Fibroblast of lung (primary cell): ENCODE measurements at places on chromosomes 5 and 9. TPM values are rescaled to one million over a fixed set of nuclear protein-coding genes. Genes with fewer than 3 reads are reported as not detected.

- no peak for DNase-seq
Observed at GRCh38 chr9:5994493-5994892, 20.9 kb downstream of the RANBP6 start.

DNA sequence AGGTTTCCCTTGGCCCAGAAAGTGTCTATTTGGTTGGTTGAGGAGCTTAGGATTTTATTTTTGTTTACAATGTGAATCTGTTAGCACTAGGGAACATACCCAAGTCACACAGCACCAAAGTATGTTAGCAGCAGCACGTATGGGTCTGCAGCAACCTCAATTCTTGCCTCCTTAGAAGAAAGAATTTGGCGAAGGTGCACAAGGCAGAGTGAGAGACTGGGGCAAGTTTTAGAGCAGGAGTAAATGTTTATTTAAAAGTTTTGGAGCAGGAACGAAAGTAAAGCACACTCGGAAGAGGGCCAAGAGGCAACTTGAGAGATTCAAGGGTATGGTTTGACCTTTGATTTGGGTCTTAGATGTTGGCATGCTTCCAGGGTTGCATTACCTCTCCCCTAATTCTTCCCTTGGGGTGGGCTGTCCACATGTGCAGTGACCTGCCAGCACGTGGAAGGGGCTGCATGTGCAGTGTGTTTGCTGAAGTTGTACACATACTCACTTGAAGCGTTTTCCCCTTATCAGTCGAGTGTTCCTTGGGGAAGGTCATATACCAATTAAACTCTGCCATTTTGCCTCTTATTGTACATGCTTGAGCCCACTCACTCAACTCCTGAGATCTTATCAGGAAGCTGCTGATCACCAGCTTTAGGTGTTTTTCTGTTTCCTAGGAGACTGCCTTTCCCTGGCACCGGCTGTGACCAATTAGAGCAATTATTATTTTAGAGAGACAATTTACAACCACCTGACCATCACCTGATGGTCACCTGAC, 64.9 kb upstream of the SHC3 start:
- DNase-seq = no peak

The NIPAL4 gene
- polyA plus RNA-seq = 0.06 and 0.07 TPM in 2 replicates

DNA sequence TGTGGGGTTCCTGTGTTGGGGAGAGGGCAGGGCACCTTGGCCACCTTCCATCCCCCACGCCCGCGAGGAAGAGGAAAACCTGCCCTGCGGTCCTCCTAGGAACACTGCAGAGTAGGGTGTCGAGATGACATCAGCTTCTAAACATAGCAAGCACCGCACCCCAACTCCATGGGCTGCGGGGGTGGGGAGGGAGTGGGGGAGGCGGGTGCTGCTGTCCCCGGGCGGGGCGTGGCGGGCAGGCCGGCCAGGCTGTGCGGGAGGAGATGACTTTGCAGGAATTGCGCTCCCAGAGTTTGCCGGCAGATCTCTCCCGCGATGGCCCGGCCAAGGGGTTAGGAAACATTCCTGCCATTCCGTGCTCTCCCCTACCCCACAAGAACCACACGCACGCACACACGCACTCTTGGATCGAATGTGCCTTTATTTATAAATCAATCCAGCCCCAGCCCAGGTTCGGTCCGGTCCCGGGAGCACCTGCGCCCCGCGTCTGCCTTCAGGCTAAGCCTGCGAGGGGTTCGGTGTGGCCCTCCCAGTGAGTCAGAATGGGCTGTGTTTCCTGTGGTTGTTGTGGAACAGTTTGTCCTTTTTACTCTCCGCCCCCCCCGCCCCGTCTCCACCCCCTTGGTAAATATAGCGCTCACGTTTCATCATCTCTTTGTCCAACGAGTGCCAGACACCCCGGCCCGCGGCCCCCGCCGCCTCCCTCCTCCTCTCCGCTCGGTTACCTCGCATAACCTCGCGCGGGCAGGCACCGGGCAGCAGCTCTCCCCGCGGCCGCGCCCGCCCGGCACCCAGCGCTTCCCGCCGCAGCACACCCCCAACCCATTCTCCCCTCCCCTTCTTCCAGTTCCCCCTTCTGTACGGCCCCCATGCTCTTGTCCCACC, 5.3 kb upstream of the KLF9 start:
- DNase-seq = peak; percentile 95

The CD72 gene
- polyA plus RNA-seq = 0.64 and 1.00 TPM in 2 replicates

- DNase-seq = no peak
Observed at GRCh38 chr5:59177644-59178043, 594.8 kb downstream of the RAB3C start.

The RNF38 gene
- 18.4 and 18.8 TPM in 2 replicates for polyA plus RNA-seq

DNA sequence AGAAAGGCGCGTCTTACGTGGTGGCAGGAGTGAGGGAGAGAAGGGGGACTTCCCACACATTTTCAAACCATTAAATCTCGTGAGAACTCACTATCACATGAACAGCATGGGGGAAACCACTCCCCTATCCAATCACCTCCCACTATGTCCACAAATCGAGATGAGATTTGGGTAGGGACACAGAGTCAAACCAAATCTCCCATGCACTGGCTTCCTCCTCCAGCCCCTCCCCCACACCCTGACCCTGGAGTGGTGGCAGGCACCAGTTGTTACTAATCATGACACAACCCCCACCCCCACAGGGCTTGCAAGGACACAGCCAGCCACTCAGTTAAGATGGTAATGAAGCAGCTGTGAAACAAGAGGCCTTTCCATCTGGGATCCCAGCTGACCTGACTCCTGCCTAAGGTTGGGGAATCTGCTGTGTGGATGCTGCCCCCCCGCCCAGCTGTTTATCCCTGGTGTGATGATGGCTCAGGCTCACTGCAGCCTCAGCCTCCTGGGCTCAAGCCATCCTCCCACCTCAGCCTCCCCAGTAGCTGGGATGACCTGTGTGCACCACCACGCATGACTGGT, 57.1 kb upstream of the FUBP3 start:
- no peak for DNase-seq

The PCDHAC1 gene
- 0.01 and 0.14 TPM in 2 replicates for polyA plus RNA-seq

- DNase-seq = peak; percentile 46
Observed at GRCh38 chr5:88944751-88945531, 62.0 kb upstream of the MEF2C start.

- no peak for DNase-seq
Observed at GRCh38 chr5:59756373-59757035, 137.0 kb downstream of the PDE4D start.

DNA sequence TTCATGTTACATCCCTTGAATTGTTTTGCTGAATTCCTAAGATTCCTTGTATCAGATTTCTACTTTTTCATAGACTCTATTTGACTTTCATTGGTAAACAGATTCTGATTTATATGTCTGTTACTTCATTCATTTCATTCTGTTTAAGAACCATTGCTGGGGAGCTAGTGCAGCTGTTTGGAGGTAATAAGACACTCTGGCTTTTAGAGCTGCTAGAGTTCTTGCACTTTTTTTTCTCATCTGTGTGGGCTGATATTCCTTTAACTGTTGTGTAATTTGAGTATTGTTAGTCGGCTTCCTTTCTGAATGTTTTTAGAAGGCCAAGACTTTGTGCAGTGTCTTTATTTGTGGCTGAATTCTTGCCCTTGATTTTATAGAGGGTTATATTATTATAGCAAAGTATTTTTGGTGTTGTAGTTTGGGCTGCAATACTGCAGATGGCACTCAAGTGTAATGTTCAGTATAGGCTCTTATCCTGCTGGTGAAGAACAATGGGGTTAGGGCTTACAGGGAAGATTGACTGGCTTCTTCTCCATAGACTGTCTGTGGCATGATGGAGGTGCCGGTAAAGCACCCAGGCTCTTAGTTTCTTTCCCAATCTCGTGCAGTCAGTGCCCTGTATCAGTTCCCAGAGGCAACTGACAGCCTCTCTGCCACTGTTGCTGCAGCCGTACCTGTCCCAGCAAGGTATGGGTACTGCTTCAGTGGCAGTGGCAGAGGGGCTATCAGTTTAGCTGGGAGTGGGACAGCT, 162.2 kb downstream of the OXCT1 start:
- peak; percentile 78 for DNase-seq

The AJM1 gene
- polyA plus RNA-seq = 0.15 and 0.19 TPM in 2 replicates

GRCh38 chr9:27925815-27926214, 352.5 kb upstream of the C9orf72 start:
- no peak for DNase-seq

DNA sequence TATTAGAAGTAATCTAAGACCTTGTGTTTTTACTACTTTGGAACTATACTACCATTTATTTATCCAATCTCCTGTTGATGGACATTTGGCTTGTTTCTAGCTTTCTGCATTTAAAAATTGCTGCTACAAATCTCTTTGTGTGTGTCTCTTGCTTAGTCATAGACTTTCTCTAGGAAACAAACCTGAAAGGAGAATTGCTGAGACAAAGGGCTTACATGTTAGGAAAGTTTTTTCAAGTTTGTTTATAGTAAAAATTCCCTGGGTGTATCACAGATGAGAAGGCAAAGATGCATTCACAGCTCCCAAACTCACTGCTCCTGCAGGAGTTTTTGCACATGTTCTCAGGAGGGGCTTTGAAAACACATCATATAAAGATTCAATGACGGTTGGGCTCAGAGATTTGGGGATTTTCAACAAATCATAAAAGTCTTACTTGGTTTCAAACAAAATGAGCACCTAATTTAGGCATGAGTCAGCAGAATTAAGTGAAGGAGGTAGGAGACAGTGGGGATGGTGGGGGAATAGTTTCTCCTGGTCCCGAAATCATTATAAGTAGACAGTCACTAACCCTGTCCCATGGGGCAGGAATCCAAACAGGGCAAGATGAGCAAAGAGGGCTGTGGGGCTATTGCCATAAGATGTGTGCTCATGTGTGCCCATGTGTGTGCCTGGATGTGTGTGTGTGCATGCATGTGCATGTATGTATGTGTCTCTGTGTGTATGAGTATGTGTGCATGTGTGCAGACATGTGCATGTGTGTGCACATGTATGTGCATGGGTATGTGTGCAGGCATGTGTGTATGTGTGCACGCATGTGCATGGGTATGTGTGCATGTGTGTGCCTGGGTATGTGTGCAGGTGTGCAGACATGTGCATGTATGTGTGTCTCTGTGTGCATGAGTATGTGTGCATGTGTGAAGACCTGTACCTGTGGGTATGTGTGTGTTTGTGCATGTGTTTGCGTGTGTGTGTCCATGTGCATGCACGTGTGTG, 43.4 kb upstream of the S1PR3 start:
- DNase-seq = peak; percentile 63

DNA sequence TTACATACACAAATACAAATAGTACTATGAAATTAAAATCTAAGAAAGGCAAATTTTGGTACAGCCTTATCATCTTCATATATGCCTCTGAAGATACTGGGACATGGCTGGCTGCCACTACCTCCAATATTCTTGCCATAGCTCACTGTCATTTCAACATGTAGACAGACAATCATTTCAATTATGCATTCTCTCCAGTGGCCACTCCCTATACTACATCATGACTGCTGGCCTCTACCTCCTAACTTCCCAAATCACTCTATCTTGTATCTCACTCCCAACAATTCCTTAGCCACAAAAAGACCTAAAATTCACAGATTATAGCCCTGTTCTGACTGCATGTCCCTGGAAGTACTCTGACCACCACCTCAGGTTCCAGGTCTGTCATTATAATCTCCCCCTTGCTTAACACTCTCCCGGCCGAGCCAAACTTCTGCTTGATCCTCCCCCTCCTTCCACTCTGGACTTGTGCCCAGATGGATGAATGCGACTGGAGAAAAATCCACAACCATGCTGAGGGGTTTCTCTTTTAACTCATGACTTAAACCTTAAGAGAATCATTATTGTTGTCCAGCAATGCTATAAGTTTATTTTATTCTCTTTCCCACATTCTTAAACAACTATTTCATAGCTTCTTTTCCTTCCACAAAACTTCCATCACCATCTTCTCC, 225.3 kb upstream of the TLE4 start:
- DNase-seq = no peak

- no peak for DNase-seq
Observed at GRCh38 chr9:127806871-127807270, 4.2 kb downstream of the FPGS start.

GRCh38 chr5:18393565-18394442, 759.5 kb downstream of the TAF11L14 start:
- DNase-seq = peak; percentile 46

DNA sequence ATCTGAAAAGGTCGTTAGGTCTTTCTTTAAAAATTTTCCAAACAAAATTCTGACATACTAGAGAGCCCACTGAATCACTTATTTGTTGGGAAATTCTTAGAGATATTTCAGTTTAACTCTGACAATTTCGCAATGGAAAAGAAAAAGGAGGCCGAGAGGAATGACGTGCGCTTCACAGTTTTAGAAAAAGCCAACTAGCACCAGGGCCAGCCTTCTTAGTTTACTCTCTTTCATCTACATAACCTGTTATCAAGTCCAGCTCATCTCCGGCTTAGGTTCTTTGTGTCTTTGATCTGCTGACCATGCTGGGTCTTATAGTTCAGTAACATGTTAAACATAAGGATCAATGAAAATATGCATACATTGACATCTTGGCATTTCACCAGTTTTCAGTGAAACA, 201.7 kb upstream of the TAS2R1 start:
- DNase-seq = peak; percentile 41

The PCDHGA1 gene
- polyA plus RNA-seq = 1.1 and 1.6 TPM in 2 replicates

DNA sequence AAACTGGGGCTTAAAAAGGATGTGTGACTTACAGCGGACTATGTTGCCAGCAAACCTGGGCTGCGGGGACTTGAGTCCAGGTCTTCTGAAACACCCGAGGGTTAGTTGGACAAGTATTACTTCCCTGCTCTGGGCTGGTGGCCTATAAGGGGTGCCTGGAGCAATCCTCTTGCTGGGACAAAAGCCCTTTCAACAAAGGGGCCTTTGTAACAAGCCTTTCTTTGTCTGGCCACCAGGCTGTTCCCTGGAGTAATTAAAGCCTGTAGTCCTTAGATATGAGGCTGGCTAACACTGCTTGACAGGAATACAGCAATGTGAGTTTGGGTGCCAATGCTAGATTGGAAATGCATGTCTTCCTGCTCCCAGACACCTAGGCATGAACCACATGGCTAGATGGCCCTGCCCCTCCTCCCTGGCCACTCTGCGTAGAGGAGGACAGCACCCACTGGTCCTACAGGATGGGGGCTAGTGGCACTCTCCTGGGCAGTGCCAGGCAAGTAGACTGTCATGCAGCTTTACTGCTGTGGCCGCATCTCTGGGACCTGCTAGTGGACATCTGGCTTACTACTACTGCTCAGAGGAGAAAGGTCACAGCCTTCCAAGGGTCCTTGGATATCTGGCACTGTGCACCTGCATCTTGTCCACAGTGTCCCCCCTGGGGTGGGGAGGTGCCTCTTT, 343.1 kb downstream of the ZSWIM6 start:
- no peak for DNase-seq

DNA sequence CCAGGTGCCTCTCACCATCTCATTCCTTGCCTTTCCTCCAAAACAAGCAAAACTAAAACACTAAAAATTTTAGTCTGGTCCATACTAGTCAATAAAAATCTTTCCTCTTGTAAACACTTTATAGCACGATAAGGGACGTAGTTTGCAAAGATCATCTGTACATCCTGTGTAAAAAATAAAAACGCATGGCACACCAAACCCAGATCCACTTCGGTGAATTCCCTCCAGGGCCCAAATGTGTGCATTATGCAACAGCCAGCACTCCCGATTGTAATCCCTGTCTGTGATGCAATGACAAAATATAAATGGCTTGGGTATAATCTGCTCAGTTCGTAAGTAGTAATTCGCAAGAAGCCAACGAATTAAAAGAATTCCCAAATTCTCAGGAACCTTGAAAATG, 1.4 kb downstream of the FAM169A start:
- DNase-seq = no peak

- DNase-seq = no peak
Observed at GRCh38 chr5:136202469-136203205, 9.7 kb upstream of the SMIM32 start.

- no peak for DNase-seq
Observed at GRCh38 chr9:91043056-91043810, 241.6 kb downstream of the SYK start.

- no peak for DNase-seq
Observed at GRCh38 chr5:42500003-42500599, 76.9 kb downstream of the GHR start.
